CD4-positive, alpha-beta T cell treated with Interferon alpha-2 for 1 hour (primary cell): ENCODE measurements at places on chromosomes 1 and 21.

- DNase-seq = no peak
Measured at GRCh38 chr1:30258876-30259275, 464.5 kb downstream of the MATN1 start.

DNA sequence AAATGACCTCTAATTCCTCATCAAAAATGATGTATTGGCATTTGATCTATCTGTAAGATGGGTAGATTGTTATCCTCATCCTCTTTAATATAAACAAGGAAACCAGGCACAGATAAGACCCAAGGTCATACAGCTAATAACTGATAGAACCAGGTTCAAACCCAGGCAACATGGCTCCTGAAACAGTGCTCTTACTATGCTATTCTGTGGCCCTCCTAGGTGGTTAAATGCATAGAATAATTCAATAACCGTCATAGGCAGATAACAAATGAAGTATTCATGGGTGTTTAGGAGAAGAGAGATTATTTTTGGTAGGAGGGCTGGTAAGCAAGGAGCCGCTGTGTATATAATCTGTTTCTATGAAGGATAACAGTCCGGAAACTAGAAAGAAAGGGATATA lies 46.4 kb downstream of the DHX9 start:
- DNase-seq = no peak

GRCh38 chr1:229717786-229718576 lies 91.9 kb downstream of the URB2 start:
- no peak for DNase-seq

DNA sequence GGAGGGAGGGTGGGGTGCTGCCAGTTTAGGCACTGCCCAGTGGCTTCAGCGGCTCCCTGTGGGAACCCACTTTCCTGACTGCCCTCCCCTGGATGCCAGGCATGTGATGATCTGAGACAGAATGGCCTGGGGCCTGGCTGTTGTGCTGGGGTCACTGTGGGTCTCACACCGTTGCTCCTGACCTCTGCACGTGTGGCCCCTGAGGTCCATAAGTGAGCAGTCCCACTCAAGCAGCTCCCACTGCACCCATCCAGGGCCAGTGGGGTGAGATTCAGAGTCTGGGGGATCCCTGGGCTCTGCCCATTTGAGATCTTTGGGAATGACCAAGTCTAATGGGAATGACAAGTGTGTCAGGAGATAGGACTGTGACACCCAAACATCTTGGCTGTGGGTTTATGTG lies 18.0 kb downstream of the PODN start:
- no peak for DNase-seq

DNA sequence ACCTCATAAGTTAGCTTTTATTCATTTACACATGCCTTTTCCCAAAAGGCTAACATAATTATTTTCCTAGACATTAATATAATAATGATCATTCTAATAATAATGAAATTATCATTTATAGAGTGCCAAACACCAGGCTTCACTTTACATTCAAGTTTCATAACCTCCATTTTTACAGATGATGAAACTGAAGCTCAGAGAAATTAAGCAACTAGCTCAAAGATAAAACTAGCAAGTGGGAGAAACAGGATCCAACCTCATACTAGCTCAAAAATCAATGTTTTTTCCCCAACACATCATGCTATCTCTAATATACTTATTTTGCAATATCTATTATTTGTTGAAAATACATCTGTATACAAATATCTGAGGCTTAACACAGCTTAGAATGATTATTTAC lies 14.0 kb downstream of the LPGAT1 start:
- no peak for DNase-seq
